ENCODE measurements at places on chromosomes 7 and 10.

- DNase-seq, result no peak
Observed at GRCh38 chr7:45384499-45384898, 189.7 kb upstream of the ADCY1 start.

DNA sequence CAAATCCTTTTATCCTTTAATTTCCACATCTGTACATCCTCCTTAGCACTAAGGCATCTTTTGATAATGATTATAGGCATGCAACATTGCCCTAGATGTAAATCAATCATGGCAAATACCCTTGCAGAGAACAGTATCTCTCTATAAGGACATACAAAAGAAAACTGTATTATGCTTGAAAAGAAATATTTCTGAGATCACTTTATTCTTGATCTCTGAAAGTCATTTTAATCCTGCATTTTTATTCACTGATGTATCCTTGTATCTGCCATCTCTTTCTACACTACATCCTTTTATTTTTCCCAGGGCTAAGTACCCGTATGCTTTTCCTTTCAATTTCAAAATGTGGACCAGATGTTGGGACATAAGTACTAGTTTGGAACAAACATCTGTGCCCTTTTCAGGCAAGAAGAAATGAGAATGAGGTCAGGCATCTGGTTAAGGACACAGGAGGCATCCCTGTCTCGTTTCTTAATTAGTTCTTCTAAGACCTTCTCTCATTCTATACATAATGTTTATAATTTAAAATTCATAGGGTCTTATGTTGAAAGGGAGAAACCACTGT is 338.6 kb downstream of the CNTNAP2 start:
- DNase-seq, result no peak

DNA sequence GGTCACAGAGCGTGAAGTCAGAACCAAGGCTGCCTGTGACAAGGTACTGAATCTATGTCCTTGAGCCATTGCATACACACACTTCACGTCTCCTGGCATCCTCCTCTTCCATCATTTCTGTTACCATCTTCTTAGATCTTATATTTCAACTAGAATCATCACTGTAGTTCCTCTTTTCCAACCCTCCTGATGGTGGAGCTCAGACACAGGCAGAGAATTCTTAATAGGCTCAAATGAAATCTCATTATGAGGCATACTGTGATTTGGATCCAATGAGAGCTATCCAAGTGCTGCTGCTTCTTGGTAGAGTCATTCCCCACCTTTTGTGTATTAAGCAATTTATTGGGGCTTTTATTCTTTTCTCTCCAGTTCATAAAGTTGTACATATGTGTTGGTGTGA is 113.2 kb downstream of the CALCR start:
- DNase-seq, result peak; percentile 1

DNA sequence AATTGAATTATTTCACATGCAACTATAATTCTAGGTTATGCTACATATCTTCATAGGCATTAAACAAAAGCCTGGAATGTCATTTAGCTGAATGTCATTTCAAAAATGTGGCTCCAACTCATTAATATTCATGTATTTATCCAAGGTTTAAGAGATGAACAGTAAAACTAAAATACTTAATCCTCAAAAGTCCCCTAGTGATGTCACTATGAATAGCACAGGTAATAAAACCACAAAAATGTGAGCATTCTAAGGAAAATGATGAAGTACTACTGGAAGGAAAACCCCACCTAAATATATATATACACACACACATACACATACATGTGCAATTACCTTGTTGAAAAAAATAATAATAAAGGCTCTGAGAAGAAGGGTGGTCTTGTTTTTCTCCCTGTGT is 154.4 kb upstream of the ASAH2 start:
- DNase-seq, result no peak

DNA sequence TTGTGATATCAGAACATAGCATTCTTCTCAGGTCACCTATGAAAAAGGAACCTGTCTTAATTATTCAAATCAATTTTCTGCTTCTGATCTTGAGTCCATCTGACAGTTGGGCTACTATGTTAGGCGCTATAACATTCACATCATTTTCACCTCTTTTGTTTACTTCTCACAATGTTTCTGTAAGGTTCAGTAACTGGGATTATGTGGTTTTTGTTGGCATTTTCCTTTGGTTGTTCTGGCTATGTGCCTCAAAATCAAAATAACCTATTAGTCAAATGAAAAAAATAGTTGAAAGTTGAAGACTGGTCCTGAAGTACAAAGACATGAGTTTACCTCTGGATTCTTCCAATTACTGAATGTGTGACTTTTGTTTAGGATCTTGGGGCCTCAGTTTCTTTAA is 221.3 kb upstream of the SMIM30 start:
- DNase-seq, result no peak

DNA sequence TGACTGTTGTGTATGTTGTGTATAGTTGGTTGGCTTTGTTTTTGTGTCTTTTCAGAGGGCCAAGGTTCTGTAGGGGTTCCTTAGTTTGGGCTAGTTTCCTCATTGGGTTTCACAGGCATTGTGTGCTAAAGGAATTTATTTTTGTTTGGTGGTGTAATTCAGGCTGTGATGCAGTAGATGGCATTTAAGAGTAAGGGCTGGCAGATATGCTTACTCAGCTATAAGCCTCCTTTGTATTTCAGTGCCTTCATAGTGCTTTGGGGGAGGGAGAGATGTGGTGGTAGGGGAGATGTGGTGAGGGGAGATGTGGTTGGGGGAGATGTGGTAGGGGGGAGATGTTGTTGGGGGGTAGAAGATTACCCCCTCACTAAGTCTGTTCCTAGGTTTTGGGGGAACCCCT is 91.7 kb downstream of the SLC25A40 start:
- peak; percentile 8 for DNase-seq

- no peak for DNase-seq
Observed at GRCh38 chr7:98976396-98977185, 98.3 kb downstream of the TRRAP start.

GRCh38 chr7:114741911-114742310 is 180.0 kb upstream of the MDFIC start:
- no peak for DNase-seq

DNA sequence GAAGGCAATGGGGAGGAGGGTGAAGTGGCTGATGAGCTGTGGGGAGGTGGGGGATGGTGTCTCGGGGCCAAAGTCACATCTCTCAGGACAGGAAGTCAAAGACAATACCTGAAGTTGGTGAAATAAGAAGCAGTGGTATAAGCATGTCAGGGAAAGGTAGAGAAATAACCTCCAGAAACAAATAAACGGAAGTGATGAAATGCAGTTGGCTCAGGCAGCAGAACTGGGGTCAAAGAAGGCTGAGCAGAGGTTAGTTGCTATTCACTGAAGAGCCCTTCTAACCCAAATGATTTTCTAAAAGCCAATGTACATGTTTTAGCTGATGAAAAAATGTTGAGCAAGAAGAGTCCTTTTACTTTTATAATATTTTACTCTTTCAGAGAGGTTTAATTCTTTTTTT is 78.6 kb upstream of the ADRB1 start:
- no peak for DNase-seq

DNA sequence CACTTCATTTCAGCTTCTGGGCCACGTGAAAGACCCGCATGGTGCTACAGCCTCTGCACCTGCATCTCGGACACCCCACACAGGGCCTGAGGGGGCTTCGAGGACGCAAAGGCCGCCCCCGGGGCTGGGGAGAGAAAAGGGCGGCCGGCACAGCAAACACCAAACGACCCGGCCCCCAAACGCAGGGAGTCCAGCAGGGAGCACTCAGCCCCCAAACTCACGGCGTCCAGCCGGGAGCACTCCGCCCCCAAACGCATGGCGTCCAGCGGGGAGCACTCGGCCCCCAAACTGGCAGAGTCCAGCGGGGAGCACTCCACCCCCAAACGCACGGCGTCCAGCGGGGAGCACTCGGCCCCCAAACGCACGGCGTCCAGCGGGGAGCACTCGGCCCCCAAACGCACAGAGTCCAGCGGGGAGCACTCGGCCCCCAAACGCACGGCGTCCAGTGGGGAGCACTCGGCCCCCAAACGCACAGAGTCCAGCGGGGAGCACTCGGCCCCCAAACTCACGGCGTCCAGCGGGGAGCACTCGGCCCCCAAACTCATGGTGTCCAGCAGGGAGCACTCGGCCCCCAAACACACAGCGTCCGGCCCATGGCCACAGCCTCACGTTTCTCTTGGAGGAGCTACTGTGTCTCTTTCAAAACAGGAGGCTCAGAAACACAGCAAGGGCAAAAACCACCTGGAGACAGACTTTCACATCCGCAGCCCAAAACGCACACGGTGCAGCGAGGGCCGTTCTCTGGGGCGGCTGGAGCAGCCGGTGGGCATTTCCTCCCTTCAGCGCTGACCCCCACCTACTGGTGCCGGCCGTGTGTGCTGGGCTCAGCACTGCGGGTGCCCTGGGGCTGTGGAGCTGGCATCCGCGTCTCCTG is 27.0 kb upstream of the UTF1 start:
- DNase-seq, result no peak

DNA sequence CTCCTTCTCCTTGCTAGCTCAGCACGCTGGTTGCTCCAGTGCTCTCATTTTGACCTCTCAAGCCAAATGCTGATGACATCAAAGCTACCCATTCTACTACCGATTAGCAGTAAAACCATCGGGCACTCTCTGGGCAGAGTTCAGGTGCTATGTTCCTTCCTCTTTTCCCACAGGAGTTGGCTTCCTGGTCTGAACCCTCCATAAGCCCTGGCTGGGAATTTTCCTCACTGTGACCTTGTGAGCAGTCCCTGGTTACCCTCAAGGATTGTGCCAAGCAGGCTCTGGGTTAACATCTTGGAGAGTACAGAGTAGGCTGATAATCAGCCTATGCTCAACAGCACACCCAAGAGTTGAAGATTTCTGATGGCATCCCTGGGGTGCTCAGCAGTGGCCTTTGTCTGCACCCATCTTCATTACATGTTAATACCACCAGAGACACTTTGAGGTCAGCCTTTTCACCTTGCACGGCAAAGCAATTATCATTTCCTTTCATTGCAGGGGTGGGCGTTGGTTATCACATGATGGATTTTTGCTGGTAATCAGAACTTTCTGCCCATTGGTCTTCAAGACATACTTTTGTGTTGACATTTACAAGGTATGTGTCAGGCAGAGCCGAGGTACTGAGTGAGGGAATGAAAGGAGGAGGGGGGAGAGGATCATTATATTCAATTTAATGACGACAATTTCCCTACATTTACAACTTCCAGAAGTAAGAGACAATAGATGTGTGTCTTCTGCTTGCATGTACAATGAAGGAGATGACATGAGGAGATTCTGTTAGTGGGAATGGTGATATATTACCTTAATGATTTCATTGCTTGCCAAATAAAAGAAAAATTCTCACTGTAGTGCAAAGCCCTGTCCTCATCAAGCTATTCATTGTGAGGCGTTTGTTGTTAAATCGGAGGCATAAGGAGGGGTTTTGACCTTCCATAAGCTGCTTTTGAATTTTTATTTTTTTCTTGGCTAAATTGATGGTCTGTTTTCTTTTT is 452.0 kb downstream of the LRMDA start:
- DNase-seq, result no peak

DNA sequence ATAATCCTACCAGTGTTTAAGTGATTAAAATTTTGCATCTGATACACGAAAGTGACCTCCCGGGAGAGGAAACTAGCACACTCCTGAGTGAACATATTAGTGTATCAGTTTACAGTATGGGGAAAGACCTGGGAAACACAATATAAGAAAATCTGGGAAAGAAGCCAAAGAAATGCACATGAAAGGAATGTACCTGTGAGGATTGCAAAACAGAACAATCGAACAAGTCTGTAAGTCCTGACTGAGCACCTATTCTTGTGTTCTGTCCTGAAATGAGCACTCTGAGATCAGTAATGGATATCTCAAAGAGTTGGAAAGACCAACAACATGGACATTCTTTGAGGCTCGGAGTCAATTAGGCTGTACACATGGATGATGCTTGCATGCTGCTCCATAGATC is 554.7 kb downstream of the SORCS3 start:
- no peak for DNase-seq

DNA sequence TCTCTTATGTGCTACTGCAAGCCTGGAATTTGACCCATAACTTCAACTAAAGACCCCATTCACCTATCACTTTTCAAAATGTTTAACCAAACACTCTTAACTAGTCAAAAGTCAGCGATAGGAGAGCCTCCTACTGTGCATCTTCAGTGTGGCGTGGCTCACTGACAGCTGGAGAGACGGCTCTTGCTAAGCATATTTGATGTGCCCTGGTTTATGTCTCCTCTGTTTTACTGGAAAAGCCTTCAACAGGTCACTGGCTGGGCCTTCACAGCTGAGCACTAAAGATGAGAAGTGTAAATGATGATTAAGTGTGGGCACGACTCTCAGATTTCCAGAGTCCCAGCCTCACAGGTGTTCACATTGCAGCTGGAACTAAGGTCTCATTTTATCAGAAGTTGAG is 472.1 kb downstream of the SEMA3D start:
- DNase-seq, result no peak
